ENCODE measurements at places on chromosomes 2 and 18. TPM values are rescaled to one million over a fixed set of nuclear protein-coding genes. Genes with fewer than 3 reads are reported as not detected.

DNA sequence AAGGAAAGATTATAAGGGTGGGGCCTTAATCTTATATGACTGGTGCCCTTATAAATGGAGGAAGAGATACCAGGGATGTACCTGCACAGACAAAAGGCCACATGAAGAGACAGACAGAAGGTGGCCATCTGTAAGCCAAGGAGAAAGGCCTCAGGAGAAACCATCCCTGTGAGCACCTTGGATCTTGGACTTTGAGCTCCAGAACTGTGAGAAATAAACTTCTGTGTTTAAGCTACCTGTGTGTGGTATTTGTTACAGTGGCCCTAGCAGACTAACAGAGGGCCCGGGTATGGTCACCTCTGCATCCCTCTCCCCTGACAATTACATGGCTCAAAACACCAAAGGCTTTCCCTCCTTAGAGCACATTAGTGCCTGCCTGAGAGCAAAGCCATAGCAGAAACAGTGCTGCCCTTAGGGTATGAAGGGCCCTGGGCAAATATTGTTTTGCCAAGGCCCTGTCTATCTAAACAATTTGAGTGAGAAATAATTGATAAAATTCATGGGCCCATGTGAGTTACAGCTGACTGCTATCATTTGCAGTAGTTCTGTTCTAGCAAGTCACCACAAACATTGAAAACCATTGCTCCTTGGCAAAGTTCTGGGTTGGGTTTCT, 109.3 kb upstream of the MYCN start:
- DNase-seq: no peak

GRCh38 chr2:235640377-235640776, 146.5 kb downstream of the AGAP1 start:
- DNase-seq: no peak

GRCh38 chr2:54103454-54104314, 11.7 kb upstream of the ACYP2 start:
- DNase-seq: peak; percentile 48

- DNase-seq: no peak
Observed at GRCh38 chr2:201952187-201952586, 81.5 kb upstream of the FZD7 start.

DNA sequence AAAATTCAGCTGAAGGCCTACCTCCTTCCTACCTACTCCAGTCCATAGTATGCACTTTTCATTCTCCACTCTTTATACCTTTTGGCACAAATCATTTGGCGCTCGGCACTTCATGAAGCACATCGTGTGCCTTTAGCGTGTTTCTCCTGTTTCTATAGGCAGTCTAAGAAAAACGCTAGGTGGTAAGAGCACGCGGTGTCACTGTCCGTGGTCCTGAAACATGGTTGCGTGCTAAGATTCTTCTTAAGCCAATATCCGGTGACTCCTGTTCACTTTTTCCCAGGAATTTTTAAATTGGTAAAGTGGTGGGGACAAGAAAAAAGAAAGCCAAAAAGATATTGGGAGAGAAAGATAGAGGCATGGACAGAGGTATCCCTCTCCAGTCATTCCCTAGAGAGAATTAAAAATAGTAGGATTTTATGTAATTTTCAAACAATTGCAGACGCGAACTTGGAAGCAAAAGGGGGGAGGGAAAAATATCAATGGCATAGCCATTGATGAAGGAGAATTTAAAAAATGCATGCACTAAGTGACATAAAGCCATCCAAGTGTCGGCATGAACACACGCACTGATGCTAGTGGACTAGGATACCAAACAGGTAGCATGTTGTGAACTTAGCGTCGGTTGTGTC, 1.4 kb upstream of the CTNNA2 start:
- DNase-seq: no peak

DNA sequence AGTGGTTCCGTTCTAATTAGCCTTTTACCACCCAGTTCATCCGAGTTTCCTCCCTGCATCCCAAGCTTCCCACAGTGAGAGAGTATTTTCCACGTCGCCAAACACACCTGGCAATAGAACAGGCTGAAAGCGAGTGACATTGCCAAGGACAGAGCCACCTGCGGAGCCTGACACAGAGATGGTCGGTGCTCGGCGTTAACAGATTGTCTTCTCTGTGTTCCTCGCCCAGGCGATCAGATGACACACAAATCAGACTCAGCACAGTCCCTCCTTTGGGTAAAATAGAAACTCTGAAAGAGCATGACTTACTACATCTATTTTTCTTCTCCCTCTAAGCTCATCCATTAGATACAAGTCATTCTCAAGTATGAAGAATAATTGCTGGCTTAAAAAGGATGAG, 107.7 kb downstream of the CD226 start:
- DNase-seq: no peak

DNA sequence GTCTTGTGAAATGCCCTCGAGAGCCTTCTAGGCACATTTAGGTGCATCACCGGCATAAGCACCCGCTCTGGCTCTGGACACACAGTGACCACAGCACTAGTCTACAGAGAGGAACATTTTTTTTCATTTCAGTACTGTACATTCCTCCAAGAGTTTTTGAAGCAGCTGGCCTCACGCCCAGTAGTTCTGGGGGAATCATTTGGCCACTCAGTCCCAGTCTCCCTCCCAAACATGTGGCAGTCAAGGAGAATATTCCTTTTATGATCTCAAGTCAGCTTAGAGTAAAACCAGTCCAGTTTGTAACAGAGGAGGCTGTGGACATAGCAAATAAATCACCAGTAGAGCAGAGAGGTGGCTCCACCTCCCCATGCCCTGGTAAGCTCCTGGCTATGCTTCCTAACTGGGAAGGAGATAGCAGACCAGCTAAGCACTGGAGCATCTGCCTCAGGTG, 48.1 kb downstream of the KCNE4 start:
- no peak for DNase-seq

GRCh38 chr2:168192839-168193616, 54.4 kb downstream of the STK39 start:
- DNase-seq: no peak

- no peak for DNase-seq
Observed at GRCh38 chr2:7924023-7924762, 757.7 kb upstream of the ID2 start.

DNA sequence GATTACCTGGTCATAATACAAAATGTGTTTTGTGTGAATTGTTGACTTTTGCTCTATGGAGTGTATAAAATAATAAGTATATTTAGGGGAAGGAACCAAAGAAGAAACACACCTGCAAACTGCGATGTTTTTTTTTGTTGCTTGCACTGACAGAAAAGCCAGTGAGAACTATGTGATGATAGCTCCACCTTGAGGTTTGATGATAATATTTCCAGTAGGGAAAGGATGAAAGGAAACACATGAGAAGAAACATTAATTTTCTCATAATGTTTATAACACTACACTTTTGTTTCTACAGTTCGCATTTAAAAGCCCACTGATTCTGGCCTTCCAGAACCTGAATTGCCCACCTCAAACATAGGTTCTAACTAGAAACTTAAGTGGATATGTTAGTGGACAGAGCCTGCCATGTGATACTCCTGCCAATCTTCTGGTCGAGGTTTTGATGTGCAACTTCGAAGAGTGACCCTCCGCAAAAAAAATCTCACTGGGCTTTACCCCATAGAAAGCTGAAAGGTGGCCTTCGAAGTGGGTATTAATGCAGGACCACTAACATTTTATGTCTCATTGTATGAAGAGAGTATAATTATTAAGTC, 476.4 kb upstream of the SPHKAP start:
- DNase-seq: no peak

DNA sequence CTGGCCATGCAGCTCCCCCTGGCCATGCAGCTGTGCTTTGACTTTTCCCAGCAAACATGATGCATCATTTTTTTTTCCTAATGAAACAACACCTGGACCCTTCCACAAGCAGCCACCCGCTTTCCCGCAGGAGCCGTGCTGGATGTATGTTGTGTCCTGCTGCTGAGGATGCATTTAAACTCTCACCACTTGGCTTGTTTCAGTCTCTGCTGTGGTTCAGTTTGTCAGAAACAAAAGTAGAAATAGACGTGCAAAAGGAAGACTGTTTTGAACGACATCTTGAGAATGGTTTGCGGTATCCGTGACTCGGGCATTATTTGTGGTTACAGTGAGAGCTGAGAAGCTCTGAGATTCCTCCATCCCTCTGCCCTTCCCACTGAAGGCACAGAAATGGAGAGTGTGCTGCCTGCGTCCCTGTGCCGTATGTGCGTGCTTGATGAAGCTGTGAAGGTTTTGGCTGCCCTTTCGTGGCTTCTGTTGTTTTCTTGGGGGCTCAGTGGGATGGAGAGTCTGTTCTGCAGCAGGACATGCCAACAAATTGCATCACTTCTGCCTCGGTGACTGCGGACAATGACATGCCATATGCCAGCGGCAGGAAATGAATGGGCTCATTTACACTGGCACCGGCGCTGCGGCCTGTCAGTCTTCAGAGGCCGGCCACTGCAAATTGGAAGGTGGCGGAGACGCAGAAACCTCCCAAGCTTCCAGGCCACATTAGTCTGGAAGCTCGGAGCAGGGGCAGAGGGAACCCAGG, 417.7 kb upstream of the SALL3 start:
- no peak for DNase-seq

- no peak for DNase-seq
Observed at GRCh38 chr2:176079831-176080539, 3.8 kb downstream of the EVX2 start.

- no peak for DNase-seq
Observed at GRCh38 chr2:166632616-166633015, 138.6 kb upstream of the SCN7A start.

- DNase-seq: no peak
Observed at GRCh38 chr2:143742581-143742980, 613.4 kb downstream of the ARHGAP15 start.

DNA sequence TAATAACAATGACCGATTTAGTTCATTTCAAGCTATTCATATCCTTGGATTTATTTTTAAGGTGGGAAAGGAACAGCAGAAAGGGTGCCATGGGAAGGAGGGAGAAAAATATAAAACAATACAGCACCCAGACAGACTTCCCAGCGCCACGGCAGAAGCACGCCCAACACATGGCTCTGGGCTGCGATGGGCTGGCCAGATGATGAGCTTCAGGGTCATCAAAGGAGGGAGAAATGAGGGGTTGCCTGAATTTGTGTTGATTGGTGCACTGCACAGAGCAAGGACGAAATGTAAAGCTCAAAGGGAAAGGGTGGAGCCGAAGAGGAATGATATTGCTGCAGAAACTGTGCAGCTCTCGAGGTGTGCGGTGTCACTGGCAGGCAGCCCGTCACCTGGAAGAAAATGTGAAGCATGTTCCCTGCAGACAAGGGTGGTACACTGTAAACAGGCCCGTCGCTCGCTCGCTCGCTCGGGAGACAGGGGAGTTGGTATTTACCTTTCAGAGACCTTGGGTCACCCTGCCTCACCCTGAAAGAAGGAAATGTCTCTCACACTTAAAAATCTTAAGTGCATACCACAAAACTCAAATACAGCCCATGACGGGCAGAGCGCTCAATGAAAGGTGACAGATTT, 195.5 kb upstream of the CTAGE1 start:
- no peak for DNase-seq

DNA sequence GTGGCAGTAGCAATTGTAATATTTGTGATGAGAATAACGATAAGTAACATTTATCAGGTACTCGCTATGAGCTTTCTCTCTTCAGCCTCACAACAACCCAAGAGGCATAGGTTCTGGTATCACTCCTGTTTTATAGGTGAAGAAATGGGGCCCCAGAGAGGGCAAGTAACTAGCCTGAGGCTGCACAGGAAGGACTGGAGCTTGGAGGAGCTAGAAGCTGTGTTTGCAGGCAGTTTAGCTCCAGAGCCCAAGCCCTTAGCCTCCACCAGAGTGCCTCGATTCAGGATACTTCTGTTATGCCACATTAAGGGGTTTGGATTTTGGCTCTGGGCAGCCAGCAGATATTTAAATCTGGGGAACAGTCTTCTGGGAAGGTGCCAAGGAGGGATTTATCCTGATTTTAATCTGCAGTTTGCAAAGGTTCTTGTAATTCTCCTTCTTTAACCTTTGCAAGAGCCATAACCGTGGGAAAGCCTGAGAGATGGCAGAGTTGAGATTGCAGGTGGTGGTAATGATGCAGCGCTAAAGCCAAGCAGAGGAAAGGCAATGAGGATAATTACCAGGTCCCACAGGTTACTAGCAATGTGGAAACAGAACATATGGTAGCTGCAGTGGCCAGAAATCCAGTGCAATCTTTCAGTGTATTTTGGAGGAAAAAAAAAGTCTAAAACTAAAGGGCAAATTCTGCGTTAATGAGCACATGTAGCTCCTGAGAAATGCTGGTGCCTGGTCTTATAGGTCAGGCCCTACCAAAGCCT, 9.1 kb downstream of the MOCOS start:
- no peak for DNase-seq

DNA sequence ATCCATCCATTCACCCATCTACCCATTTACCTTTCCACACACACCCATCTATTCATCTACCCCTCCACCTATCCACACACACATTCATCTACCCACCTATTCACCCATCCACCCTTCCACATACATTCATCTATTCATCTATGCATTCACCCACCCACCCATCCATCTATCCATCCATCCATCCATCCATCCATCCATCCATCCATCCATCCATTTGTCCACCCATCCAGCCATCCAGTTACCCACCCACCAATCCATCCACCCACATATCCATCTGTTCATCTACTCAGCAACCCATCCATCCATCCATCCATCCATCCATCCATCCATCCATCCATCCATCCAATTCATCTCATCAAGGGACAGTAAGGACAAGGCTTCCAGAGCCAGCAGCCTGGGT, 74.0 kb downstream of the INHBB start:
- no peak for DNase-seq

DNA sequence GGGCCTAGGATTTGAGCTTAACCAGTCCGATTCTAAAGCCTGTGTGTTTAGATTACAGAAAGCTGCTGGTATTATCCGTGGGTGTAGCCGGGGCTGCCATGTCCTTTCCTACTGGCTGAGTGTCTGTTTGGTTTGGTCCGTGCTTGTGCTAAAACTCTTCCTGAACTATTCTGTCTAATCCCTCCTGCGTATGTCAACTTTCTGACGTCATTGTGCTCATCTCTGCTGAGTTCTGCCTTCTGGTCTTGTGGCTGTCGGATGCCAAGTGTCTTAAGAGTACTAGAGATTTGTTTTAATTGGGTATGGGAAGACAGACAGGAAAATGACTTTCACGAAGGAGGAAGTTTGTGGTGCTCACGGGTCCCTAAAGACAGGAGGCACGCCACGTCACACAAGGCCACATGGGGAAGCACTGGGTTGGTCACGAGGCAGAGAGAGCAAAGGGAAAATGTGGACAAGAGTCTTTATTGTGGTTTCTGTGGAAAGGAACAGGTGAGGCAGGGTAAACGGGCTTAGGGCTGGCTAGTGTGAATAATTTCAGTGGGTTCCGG, 31.8 kb upstream of the NTSR2 start:
- no peak for DNase-seq

- DNase-seq: no peak
Observed at GRCh38 chr2:219598308-219599078, 836 bp downstream of the STK11IP start.

DNA sequence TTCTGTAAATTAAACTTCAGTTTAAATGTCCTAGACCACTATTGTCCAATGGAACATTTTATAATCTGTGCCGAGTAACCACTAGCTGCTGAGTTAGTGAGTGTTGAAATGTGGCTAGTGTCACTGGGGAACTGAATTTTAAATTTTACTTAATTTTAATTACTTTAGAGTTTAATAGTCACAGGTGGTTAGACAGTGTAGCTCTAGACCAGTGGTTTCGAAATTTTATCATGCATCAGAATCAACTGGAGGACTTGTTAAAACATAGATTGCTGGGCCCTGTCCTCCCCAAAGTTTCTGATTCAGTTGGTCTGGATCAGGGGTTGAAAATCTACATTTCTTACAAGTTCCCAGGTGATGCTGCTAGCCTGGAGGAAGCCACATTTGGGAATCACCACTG, 110.4 kb downstream of the FMNL2 start:
- no peak for DNase-seq

The MYO3B gene
- total RNA-seq: not detected

The BABAM2 gene
- total RNA-seq: 55.6 TPM

The LRATD1 gene
- not detected for total RNA-seq

The SCN9A gene
- not detected for total RNA-seq

The HRH4 gene
- total RNA-seq: not detected

The BMP10 gene
- not detected for total RNA-seq
